Esophagus squamous epithelium (tissue), 5 donors: ENCODE measurements at places on chromosomes 5 and 9.

DNA sequence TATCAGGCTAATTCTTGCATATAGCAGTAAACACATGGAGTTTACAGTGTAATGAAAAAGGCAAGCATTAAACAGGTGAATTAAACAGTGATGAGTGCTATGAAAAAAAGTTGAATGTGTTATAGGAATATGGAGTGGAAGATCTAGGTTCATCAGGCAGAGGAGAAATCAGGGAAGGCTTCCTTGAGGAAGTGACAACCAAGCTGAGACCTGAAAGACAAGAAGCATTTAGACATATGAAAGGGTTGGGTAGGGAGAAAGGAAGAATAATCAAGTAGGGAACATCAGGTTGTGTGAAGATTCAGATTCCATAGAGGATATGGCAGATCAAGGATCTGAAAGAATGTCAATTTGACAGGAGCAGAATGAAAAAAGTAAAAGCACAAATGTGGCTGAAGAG, 612.5 kb downstream of the PRELID2 start:
- DNase-seq, result no peak

DNA sequence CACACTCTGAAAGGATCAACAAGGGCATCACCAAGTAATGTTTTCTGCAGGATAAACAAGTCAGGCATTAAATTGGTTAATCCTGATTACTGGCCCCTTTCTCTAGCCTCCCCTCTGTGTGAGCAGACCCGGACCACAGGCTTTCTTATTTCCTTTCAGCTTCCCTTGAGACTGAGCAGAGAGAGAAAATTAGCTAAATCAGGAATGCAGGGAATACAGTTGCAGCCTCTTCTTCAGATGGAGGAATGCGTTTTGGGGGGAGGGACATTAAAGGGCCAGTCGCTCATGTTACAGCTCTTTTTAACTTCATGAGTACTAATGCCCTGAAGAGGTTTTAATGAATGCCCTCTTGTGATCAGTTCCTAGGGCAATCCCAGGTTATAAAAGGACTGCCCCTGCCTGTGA, 19.8 kb downstream of the PCDHAC2 start:
- no peak for DNase-seq

- no peak for DNase-seq
These were observed 77.8 kb downstream of the BAAT start for GRCh38 chr9:101307051-101307450.

GRCh38 chr5:10019236-10019635, 230.5 kb downstream of the ATPSCKMT start:
- DNase-seq, result no peak

- no peak for DNase-seq
These were observed 145.6 kb upstream of the POC5 start for GRCh38 chr5:75862872-75863271.

DNA sequence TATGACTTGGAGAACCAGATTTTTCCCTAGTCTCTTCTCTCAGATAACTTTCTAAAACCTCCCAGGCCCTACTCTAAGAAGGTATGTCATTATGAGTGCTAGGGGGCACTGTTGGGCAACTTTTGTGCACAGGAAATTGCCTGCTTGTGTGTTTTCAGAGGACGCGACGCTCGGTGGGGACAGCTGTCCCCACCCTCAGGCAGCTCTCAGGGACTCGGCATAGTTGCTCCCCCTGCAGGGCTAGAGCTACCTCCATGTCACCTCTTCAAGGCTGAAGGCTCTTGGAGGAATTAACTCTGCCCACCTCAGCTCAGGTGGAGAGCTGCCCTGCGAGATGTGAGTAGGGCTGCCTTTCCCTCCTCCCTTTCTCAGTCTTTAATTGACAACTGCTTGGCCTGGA, 10.2 kb upstream of the TIFAB start:
- no peak for DNase-seq

- no peak for DNase-seq
These were observed 443.5 kb downstream of the PDE4D start for GRCh38 chr5:59449905-59450644.

- DNase-seq, result no peak
These were observed 34.6 kb downstream of the GADD45G start for GRCh38 chr9:89639367-89639795.
